Posterior vena cava (tissue), 2 donors: ENCODE measurements at places on chromosomes 3 and 15. TPM values are rescaled to one million over a fixed set of nuclear protein-coding genes. Genes with fewer than 3 reads are reported as not detected.

The GPR62 gene
- total RNA-seq, result not detected

The BLM gene
- total RNA-seq, result 3.1 TPM

The APOD gene
- total RNA-seq, result 388 TPM

The ADAMTS7 gene
- 6.7 TPM for total RNA-seq

The CFAP100 gene
- total RNA-seq, result not detected

The SLC2A2 gene
- not detected for total RNA-seq
